ENCODE measurements at places on chromosomes 4 and X.

- no peak for DNase-seq
Measured at GRCh38 chr4:75057369-75057768, 124.5 kb downstream of the PARM1 start.

DNA sequence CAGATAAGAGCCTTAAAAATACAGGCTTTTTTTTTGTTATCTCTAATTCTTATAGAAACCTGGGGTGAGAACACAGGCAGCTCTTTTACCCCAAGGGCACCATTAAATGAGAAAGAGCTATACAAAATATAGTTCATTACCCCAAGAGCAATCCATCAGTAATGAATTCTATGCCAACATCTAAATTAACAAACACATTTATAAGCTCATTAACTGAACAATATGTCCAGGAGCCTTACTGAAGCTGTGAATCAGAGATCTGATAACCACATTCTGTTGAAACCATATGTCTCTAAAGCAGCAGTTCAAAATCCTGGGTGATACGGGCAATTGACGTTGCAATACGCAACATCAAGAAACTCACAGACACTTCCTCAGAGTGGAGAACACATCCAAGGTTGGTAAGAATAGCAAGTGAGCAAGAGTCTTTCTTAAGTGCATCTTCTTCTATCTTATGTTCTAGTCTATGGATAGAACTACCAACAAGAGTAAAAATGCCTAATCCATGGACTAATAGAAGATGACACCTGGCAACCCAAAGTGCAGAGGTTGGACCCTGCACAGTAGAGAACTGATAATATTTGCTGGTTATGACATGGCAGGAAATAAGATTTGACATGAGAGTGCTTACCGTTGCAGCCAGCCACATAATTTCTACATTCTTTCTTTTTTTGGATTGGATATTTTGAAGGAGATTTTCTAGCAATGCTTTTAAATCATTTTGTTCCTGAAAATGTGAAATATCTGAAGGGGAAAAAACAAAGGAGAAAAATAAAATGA lies 449.3 kb downstream of the IL15 start:
- DNase-seq, result no peak

DNA sequence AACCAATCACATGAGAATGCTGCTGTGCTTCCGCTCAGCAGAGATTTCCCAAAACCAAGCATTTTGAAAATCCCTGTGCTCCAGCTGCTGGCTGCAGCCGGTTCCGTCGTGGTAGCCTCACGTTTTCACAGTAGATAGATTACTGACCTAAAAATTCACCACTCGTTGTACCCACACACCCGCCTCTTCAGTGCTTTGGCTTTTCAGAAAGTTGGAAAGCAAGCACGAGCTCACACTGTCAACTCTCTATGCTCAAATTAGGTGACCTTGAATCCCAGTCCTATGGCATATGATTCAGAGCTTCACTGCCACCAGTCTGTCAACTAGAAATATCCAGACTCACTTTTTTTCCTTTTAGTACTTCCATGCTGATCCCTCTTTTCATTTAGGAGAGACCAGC lies 168.9 kb downstream of the DCTD start:
- no peak for DNase-seq

- DNase-seq, result no peak
Measured at GRCh38 chr4:147307896-147308674, 172.8 kb upstream of the EDNRA start.

DNA sequence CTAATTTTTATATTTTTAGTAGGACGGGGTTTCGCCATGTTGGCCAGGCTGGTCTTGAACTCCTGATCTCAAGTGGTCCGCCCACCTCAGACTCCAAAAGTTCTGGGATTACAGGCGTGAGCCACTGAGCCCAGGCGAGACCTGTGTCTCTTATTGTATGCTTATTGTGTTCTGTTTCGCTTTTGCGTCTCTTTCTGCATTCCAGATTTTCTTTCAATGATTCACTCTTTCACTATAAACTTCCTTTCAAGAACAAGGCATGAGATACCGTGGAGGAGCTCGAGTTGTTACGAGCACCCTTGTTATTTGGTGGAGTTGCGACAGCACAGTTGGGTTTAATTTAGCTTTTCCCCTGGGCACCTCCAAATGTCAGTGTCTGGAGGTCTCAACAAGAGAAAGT lies 366.7 kb upstream of the FAT1 start:
- DNase-seq, result no peak
